ENCODE measurements at places on chromosomes 4 and X.

DNA sequence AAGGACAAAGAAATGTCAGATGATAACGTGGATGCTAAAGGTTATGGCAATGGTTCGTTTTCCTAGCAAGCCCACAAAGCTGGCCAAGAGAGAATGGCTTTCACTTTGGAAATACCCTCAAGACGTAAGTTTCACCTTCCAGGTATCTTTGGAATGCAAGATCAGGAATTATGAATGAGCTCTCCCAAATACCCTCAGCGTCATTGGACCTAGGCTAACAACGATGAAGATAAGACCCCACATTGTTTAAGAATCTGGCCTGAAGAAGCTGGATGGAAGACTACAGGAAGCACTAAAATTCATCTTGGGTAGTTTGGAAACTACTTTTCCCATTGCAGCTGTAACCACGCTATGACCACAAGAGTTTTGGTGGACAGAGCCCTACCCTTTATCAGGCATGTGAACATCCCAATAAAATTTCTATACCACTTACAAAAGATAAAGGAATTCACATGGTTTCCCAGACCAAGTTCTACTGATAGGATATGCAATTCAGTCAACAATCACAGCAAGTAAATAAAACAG lies 111.9 kb downstream of the KDR start:
- DNase-seq: no peak

DNA sequence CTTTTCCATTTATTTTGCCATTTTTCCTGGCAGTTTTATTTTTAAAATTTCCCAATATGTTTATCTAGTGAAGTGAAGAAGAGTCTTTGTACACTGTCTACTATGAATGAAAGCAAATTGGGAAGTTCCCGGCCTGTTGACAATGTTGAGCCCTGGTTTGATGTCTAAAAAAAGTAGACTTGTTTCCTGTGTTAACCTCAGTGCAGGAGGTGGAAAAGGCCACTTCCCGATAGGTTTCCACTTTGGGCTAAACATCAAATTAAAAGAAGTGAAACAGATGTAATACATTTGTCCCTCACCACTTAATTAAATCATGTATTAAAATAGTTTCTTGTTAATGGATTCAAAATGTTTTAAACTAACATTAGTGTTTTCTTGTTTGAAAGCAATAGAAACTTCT lies 30.0 kb downstream of the BBS12 start:
- no peak for DNase-seq

- no peak for DNase-seq
Observed at GRCh38 chrX:153628129-153628528, 18.9 kb upstream of the DUSP9 start.

DNA sequence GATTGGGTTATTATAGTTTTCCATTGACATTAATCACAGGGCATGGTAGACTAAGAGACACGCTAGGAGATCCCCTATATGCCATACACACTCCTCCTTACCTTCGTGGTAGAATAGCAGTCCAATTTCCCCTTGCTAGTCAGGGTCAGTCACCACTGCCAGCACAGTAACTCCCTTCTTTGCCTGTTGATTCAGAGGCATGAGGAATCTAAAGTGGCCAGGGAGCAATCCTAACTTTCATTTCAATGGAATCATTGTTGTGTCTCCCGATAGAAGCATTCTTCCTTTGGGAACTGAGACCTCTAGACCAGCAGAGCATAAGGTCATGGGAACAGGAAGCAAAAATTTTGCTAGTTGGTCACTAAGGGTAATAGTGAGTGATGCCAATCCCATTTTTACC lies 51.1 kb downstream of the COL25A1 start:
- no peak for DNase-seq

DNA sequence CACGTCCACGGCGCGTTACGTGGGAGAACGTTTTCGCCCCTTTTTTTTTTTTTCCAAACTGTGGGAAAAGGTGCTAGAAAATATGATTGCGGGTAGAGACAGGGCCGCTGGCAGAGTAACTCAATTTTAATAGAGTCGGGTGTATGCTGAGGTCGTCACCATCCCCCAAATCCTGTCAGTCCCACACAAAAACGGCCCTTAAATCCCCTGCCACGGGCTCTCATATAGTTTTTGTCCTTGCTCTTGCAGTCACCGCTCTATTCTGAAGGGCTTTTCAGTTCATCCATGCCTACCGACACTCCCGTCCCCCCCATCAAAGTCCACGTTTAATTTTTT lies 796 bp upstream of the MED14 start:
- DNase-seq: no peak

- DNase-seq: peak; percentile 92
Observed at GRCh38 chr4:158809611-158810486, 41.0 kb downstream of the FNIP2 start.

DNA sequence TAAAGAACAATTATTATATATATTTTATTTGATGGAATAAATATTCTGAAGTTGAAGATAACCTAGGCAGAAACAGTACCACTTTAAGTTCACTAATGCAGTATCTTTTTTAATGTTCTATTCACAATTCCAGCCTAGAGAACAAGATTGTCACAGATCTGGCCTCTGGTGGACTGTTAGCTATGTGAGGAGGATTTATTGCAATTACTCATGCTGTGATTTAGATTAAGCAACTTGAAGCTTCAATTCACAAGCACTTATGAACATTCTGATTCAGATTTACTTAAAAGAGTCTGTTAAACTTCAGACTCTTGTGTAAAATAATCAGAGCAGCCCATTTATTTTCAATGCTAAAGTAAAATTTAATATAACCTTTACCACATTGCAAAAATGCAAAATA lies 1489.8 kb downstream of the STIM2 start:
- DNase-seq: no peak

DNA sequence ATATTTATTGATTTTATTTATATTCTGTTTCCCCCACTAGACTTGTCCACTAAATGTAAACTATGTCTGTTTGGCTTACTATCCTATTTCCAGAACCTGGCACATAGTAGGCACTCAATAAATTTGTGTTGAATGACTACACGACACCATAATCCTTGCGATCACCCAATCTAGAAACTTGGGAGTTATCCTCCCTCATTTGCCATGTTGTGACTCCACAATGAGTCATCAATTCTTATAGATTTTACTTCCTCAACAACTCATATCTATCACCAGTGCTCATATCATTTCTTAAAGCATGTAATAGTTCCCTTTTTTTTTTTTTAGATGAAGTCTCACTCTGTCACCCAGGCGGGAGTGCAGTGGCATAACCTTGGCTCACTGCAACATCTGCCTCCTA lies 39.9 kb upstream of the VAMP7 start:
- no peak for DNase-seq

DNA sequence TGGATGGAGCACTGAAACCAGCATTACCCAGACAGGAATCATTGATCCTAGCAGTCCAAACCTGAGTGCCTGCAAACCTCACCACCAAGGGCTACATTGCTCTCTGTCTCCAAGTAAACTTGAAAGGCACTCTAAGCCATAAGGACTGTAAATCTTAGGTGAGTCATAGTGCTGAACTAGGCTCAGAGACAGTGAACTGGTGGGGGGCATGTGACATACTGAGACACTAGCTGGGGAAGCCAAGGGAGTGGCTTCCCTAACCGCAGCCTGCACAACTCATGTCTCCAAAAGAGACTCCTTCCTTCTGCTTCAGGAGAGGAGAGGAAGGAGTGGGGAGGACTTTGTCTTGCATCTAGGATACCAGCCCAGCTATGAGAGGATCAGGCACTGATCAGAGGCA lies 235.5 kb upstream of the ACTRT1 start:
- DNase-seq: no peak

Measured in small intestine (tissue), 16 donors.